CD8-positive, alpha-beta memory T cell (primary cell): ENCODE measurements at places on chromosomes 2 and 18.
A peak's percentile ranks its signal among the peaks of the same experiment; 100 is the strongest.

- DNase-seq: no peak
These were observed 246.4 kb upstream of the RAB12 start for GRCh38 chr18:8362863-8363262.

GRCh38 chr2:215262303-215262702 lies 49.6 kb upstream of the ATIC start:
- no peak for DNase-seq

DNA sequence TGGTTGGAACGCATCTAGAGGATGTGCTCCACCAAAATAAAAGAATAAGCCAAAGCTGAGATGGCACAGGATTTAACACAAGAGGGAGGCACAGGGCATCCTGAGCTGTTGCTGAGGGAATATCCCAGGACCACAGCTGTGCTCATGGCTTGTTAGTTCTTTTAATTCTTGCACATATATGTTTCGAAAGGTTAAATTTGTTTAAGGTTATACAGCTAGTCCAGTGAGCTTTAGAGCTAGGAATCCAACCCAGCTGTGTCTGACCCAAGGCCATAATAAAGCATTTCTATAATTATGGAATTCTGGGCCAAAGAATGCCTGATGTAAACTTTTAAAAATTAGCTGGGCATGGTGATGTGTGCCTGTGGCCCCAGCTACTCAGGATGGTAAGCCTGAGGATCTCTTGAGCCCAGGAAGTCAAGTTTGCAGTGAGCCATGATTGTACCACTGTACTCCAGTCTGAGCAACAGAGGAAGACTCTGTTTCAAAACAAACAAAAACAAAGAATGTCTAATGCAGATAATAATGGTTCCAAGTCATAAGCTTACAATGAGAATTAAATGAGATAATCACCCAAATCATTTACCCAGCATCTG lies 66.4 kb upstream of the CCBE1 start:
- DNase-seq: no peak

- DNase-seq: no peak
These were observed 327.4 kb upstream of the CWC22 start for GRCh38 chr2:180334514-180334913.

DNA sequence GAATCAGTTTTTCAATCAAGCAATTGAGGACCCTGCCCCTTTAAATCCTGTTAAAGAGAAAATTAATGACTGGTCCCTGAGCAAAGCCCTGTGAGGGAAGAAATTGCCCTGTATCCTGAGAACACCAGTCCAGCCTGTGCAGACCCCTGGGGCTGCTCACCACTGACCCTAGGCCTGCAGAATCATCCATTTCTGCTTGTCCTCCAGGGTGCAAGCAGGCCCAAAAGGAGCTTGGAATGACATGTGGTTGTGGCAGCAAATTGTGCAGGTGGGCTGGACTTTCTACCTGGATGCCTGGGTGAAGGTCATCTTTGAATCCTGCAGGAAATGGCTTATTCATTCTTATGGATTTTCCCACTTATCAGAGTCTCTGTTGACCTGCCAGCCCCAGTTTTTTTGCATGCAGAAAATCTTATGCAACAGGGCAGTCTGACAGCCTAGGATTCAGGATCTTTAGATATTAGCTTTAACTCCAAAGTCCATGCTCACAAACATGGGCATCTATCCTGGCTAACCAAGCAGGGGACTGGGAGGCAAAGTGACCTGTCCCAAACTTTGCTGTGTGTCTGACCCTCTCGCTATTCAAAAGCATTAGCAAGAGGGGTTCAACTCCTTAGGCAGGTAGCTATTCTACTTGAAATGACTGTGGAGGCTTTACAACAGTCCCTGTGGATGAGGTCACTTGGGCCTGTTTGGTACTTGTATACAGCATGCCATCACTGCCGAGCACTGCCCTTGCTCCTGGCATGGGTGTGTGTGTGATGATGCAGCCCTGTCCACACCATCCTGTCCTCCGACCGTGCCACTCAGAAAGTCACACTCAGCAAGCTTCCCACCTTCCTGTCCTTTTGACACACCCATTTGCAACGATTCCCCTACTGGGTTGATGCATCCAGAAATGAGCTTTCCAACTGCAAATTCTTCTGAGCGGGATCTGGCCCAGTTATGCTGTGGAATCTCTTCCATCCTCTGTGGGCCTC lies 85.3 kb downstream of the CAPN13 start:
- DNase-seq: no peak

- no peak for DNase-seq
These were observed 51.5 kb downstream of the SRD5A2 start for GRCh38 chr2:31529256-31529655.

DNA sequence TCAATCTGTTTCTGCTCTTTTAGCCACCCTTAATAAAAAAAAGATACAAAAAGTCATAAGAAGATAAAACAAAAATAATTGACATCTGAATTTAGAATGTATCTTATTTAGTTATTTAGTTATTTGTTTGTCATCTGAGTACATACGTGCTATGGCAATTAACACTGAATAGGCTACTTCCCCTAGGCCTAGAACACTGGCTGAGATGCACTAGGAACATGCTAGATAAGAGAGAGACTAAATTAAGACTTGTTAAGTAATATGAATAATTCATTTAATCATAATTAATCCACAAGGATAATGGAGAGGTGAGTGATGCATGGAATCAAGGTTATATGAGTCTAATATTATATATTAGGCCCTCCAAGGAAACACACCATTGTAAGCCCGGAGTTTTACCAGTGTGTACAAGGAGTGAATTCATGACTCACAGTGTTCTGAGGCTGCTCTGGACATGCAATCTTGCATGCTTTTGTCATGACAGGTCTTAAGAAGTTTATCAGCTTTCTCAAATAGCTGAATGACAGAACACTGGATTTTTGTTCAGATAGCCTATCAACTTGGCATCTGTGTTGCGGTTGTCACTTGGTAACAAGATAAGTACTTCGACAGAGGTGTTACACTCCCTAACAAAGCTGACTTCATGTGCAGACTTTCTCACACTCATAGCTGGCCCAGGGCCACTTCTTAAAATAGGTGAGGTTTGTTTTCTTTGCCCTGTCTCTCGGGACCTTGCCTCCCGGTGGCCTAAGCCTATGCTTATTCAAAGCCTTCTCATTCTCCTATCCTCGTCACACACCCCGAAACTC lies 5.0 kb upstream of the SERPINB2 start:
- no peak for DNase-seq

DNA sequence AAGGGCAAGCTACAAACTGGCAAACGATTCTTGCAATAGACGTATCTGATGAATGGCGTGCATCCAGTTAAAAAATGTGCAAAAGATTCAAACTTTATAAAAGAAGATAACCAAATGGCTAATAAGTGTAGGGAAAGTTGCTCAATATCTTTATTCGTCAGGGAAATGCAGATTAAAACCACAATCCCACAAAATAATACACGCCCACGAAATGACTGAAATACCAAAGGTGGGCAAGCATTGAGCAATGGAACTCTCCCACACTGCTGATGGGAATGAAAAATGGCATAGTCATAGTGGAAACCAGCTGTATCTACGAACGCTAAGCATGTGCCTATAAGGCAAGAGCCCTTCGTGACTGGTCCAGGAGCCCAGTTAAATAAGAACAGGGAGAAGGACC lies 168.6 kb upstream of the SIX2 start:
- no peak for DNase-seq

- no peak for DNase-seq
These were observed 16.1 kb upstream of the CREB1 start for GRCh38 chr2:207513551-207514257.

GRCh38 chr2:173150963-173151362 lies 75.3 kb downstream of the MAP3K20 start:
- no peak for DNase-seq

DNA sequence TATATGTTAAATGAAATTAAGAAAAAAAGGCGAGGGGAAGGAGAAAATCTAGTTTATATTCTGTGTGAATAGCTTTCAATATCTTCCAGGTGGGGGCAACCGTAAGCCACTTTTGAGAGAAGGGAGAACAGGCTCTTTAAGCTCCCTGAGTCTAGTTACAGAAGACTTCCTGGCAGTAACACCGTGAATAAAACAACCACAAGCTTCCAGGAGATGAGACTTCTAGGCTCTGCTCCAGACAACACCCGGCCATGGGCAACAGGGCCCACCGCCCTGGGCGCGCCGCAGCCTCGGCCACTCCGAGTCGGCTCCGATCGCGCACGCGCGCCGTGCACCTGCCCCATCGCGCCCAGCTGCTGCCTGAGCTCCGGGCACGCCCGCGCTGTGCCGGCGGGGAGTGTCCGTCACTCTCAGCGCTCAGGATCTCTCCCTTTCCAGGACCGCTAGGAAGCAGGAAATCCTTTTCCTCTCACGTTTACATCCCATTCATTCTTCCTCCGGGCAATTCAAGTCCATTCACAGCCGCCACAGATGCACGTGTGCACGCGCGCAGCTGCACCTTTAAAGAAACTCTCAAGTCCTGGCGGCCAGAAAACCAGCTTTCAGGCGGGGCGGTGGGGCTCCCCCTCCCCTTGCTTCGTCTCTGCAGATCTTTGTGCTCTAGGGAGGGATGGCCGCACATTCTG lies 19.4 kb upstream of the PAX3 start:
- DNase-seq: no peak

DNA sequence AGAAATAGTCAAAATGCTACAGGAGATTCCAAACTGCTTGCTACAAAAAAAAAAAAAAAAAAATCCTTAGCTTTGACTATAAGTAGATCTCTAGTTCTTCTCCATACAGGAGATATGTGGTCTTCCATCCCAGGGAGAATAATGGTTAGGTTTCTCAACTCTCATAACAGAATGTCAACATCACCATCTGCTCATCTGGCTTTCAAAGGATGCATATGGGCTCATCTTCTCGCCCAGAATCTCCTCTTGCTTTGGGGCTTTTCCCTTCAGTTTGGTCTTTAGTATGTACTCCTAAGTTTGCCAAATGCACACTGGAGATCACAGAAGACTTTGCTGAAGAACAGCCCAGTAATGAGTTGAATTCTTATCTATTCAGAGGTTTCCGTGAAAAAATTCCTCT lies 240.7 kb downstream of the NRXN1 start:
- no peak for DNase-seq

DNA sequence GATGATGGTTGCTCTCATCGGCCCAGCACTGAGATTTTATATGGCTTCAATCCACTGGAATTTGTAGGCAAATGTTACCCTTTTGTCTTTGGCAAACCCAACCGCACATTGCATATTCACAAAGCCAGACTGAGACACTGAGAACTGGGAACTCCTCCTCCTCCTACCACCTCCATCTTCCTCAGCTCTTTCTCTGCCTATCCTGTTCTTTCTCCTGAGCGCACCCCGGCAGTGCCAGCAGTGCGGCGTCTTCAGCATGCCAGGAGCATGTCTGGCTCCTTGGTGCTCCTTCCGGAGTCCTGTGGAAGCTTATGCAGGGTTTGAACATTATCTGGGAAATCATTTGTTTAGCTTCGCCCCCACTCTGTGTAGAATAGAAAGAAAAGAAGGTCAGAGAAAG lies 50.8 kb downstream of the TRIB2 start:
- DNase-seq: no peak

DNA sequence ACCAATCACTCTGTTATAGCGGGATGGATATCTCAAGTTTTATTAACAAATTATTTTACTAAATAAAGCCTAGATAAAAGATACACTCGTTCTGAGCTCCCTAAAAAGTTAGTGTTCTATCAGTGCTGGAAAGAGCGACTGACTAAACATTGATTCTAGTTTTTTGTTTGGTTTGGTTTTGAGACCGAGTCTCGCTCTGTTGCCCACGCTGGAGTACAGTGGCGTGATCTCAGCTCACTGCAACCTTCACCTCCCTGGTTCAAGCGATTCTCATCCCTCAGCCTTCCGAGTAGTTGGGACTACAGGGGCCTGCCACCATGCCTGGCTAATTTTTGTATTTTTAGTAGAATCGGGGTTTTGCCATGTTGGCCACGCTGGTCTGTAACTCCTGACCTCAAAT lies 73.8 kb upstream of the CDCA7 start:
- no peak for DNase-seq

DNA sequence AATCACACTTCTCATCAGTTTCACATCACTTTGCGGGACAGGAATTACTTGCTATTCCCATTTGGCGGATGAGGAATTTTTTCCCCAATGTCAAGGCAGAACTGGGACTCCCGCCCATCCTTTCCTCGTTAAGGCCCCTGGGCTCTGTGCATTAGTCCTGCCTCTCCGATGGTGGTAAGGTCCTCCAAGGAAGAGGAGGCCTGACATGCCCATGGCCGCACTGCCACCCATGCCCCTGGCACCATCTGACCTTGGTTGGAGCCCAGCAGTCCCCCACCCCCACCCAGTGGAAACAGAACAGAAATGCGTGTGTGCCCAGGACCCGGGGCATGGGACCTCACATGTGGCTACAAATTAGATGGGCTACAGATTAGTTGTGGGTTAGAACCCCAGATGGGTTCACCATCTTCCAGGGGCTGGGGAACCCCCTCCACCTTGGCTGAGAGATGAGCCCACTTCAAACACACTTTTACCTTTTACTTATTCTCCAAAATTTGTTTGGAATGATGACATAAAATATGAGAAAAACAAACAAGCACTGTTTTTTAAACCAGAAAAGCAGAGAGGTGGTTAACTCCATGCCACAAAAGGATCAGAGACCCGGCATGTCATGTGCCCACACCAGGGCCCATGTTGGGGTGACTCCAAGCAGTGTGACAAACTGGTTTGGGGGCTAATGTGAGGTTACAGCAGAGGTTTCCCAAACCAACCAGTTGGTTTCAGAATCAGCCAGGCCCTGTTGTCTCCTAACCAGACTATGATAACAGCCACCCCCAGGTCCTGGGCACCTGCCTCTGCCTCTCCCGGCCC lies 11.0 kb upstream of the DUSP2 start:
- DNase-seq: peak; percentile 51

GRCh38 chr18:77711096-77711495 lies 461.4 kb downstream of the GALR1 start:
- no peak for DNase-seq

DNA sequence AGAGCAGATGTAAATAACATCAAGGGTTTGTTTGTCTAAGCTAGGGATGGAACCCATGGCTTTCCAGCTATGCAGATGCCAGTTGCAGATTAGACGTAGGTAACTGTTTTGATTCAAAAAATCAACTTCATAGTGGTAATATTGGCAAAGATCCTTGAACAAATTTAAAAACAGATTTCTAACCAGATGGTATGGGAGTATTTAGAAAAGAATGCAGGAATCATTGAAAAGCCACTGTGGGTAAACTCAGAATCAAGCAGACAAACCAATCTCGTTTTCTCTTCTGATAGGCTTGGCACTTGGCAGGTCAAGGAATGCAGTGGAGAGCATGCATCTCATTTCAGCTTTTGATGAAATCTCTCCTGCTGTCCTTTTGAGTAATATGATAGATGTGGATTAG lies 377.5 kb downstream of the CLIP4 start:
- DNase-seq: no peak

DNA sequence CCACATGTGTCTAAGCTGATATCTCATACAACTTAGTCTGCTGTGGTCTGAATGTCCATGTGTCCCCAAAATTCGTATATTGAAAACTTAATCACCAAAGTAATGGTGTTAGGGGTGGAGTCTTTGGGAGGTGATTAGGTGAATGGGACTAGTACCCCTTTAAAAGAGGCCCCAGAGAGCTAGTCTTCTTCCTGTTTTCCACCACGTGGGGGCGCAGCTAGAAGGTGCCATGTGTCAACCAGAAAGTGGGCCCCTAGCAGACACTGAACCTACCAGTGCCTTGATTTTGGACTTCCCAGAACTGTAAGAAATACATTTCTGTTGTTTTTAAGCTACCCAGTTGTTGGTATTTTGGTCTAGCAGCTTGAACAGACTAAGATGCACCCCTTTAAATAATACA lies 86.6 kb downstream of the ASB1 start:
- no peak for DNase-seq

GRCh38 chr2:229689307-229689839 lies 25.0 kb downstream of the DNER start:
- DNase-seq: no peak

GRCh38 chr2:111620281-111620680 lies 263.7 kb downstream of the ANAPC1 start:
- no peak for DNase-seq
